Stimulated activated CD4-positive, alpha-beta T cell treated with anti-CD3 and anti-CD28 coated beads, Interleukin-1b, Interleukin-23, amount 100 ng/mL, for 1 hour (primary cell): ENCODE measurements at places on chromosomes 13 and 19.

- no peak for DNase-seq
Measured at GRCh38 chr19:5172859-5173630, 167.6 kb downstream of the PTPRS start.

DNA sequence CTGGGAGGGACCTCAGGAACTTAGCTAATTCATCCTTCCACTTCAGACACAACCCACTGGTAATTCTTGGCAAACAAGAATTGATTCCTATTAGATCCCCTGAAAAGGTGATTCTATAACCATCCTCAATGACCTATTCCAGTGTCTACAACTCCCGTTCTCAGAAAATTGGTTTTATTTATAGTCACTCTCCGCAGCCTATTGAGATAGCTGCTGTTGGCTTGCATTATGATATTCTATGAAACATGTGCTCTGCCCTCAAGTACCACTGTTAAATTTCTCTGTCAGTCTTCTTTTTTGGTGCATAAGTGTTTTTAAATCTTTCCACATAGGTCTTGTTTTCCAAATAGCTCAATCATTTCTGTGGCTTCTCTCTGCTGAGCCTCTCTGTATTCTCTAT lies 75.0 kb downstream of the CDADC1 start:
- no peak for DNase-seq

DNA sequence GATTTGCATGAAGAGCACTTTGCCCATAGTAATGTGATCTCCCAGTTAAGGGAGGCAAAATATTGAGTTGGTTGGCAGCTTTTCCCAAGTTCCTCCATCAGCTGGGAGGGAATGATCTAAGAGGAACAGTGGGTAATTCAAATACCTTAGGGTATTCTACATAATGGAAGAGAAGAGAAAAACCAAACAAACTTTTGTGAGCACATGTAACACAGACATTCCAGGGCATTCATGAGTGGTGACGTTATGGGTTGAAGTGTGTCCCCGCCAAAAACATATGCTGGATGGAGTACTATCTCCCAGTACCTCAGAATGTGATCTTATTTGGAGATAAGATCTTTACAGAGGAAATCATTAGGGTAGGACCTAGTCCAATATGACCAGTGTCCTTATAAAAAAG lies 220.1 kb downstream of the FOXO1 start:
- DNase-seq: no peak

GRCh38 chr13:103243495-103243894 lies 177.3 kb upstream of the SLC10A2 start:
- no peak for DNase-seq

DNA sequence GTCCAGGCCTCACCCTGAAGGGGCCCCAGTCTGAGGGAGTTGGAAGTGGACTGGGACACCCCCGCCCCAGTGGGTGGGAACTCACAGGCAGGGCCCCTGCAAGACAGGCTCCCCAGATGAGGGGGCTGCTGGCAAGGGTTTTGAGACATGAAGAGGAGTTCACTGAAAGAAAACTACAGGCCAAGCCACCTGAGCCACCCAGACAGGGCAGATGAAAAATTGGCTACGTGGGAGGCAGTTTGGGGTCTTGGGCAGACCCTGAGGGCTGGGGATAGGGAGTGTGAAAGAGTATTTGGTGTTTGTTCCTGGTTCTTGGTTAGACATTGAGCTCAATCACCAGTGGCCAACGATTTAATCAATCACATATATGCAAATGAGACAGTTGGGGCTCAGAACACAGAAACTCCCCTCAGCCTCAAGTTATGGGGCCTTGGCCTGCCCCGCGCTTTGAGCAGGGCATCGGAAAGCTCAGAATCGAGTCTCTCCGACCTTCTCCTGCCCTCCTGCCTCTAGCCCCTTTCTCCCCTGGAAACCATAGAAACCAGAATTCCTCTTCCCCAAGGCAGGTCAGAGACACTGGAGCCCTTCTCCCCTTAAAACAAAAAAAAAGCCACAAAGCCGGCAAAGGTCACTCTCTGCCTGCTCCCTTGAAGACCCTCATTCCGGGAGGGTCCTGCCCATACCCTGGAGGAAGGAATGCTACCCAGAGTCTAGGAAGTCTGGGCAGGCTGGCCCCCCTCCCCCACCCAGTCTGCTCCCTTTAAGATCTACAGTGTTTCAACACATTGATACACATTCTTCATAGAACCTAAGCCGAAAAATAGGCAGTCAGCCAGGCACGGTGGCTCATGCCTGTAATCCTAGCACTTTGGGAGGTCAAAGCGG lies 1.3 kb upstream of the ISYNA1 start:
- DNase-seq: no peak

DNA sequence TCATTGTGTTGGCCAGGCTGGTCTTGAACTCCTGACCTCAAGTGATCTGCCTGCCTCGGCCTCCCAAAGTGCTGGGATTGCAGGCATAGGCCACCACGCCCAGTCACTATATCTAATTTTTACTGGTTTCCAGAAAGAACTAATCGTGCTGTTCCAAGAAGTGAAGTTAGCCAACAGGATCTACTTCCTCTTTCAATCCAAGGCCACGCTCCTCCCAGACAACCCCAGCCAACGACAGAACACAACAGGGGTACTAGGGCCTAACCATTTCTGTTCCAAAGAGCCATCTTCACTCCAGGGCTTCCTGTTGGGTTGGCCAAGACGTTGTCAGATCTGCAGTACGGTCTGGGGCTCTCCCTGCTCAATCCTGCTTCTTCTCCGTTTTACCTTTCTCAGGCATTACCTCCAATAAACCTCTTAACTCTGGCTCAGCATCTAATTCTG lies 7.0 kb upstream of the LSM14A start:
- DNase-seq: no peak

GRCh38 chr13:63190219-63190618 lies 1774.6 kb upstream of the PCDH20 start:
- DNase-seq: no peak

DNA sequence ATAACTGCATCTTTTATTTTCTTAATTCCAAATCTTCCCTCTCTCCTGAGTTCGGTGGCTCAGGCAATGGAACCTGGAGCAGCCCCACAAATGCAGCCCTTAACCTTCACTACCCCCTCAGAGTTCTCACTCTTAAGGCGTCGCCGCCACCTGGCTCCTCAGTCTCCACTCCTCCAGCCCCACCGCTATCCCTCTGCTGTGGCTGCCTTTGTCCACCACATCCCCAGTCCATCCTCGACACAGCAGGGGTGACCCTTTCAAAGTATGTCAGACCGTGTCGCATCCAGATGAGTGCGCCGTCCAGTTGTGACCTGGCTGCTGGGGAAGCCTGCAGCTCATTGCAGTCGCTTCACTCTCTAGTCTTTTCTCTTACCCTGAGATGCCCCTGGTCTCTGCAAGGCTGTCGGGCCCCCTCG lies 1.0 kb downstream of the SPPL2B start:
- DNase-seq: no peak

DNA sequence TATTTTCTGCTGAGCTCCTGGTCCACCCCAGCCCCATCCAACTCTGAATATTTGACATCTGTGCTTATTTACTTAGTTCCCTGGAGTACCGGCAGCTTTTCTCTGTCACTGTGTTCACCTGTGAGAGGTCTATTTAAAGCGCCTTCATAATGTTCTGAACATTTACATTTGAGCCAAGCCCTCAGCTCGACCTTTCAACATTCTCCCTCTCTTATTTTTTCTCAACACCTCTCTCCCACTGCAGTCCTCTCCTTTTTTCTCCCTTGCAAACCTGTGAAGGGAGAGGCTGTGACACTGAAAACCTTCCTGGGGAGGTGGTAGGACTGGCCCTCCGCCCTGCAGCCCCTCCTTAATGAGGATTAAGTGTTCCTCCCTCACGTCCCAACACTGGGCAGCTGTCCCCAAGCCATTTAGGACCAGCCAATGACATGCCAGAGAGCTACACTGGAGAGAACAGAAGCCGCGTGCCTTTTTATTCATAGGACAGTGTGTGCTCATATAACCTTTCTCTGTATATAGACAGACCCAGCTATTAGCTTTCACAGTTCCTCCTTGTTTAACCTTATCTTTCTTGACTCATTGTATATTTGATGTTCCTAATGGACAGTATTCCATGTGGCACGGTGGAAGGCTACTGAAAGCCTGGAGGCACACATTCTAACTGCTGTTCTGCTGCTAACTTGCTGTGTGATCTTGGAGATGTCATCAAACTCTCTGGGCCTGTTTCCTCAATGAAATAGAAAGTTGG lies 134.8 kb downstream of the NUFIP1 start:
- DNase-seq: no peak

DNA sequence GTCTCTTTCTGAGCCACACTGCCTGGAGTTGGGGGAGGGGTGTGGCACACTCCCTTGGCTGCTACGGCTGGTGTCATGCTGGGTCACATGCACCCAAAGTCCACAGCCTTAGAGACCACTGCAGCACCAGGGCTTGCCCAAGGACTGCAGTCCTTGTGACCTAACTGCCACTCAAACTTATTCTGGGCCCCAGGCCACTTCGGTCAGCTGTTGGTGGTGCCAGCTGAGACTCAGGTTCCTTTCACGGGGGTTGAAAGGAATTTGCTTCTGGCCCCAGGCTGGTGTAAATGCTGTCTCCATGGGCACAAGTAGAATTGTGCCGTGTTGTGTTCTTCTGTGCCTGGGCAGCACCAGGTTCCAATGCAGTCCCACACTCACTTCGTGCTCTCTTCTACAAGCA lies 9.5 kb upstream of the VN1R1 start:
- DNase-seq: no peak

- no peak for DNase-seq
Measured at GRCh38 chr19:6720369-6721137, at the start of gene C3. C3 (minus strand) TSS chr19:6720650; CDS start chr19:6720589, 61 bp downstream.

- DNase-seq: no peak
Measured at GRCh38 chr19:51641648-51642047, 5.0 kb downstream of the SIGLEC14 start.

DNA sequence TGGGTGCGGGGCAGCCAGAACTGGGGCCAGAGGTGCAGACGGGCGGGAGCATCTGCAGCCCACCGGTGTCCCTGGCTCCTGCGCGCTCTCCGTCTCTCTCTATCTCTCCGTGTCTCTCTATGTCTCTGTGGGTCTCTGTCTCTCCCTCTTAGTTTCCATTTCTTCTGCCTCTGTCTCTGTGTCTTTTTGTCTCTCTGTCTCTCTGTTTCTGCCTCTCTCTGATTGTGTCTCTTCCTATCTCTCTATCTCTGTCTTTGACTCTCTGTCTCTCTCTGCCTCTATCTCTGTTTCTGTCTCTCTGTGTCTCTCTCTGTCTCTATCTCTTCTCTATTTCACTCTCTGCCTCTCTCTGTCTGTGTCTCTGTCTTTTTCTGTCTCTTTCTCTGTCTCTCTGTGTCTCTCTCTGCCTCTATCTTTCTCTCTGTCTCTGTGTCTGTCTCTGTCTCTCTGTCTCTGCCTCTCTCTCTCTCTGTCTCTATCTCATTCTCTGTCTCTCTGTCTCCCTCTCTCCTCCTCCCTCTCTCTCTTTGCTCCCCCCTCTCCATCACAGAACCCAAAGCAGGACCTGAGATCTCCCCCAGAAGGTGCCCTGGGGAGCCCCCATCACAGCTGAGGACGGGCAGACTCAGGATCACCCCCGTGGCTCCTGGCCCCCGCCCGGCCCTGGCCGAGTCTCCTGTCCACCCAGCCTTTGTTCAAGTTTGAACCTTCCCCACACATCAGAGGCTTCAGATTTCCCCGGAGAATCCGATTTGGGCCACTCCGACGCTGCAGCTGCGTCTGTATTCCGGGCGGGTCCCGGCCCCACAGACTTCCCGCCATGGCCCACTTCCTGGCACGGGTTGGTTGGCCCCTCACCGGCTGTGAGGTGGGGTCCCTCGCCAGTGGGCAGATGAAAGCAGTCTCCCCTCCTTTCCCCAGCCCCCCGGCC lies 48.6 kb upstream of the TCF3 start:
- DNase-seq: no peak
